ENCODE measurements at places on chromosomes 7 and 10. TPM values are rescaled to one million over a fixed set of nuclear protein-coding genes. Genes with fewer than 3 reads are reported as not detected.

ANKRD30A gene
- total RNA-seq = not detected

OR13A1 gene
- not detected for total RNA-seq

SEPTIN14 gene
- not detected for total RNA-seq

ADAP1 gene
- 11.1 TPM for total RNA-seq

LIPJ gene
- total RNA-seq = not detected

- H3K27ac ChIP-seq = no peak overlapping the region
- no peaks in the 10 kb centered on the region for H3K4me1 ChIP-seq
- H3K36me3 ChIP-seq = peaks cover 6% of the 10 kb centered on the region
These were observed 152.5 kb downstream of the SLC25A13 start for GRCh38 chr7:96169439-96169838.

- DNase-seq = no peak
- H3K27me3 ChIP-seq = peaks cover 23% of the 10 kb centered on the region
- no peak overlapping the region for H3K4me3 ChIP-seq
These were observed 60.2 kb upstream of the LOXL4 start for GRCh38 chr10:98328163-98328562.

DNA sequence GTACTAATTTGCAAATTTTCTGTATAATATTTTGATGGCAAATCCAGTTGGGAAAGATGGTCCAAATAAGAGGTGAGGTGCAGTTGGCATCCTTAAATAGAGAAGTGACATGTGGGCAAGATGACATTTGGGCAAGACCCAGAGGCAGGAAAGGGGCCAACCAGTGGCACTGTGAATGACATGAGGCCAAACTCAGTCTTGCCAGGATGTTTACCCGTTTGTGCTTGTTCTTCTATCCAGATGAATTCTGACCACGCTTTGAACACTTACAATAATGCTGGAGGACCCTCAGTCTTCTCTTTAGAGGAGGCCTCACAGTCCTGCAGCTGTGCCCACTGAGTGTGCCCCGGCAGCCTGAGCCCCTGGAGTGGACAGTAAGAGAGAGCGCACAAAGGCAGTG is 45.1 kb downstream of the KCNMA1 start:
- DNase-seq = no peak
- no peak overlapping the region for H3K27ac ChIP-seq
- H3K36me3 ChIP-seq = no peaks in the 10 kb centered on the region
- H3K4me3 ChIP-seq = no peak overlapping the region

DNA sequence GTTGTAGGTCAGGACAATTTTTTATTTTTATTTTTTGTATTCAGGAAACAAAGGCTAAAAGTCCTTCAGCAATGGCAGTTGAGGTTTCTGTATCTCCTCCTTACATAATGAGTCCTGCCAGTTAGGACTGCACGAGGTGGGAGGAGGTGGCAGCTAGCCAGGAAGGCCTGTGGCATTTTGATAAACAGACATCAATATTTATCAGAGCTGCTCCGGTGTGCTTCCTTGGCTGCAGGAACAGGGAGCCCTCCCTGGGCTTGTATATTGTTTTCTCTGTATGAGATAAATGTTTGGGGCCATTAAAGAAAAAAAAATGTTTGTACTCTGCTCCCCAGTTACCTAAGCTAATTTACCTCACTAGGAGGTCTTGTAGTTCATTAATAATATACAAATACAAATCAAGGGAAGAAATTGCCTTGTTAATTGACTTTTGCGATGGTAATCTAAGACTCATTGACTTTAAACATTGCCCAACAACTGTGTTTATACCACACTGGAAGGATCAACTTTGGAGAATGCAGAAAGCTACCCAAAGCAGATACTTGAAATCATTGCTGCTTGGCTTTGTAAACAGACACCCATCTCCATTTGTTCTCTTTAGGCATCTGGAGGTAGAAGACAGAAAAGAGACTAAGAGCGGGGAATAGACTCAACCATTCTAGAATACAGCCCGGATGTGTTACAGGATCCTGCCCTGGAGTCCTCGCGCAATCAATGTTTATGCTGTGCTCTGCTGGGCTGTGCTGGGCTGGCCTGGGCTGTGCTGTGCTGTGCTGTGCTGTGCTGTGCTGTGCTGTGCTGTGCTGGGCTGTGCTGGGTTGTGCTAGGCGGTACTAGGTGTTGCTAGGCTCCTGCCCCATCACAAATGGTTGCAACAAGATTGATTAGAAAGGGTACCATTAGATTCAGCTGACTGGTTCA is 36.5 kb upstream of the PDZD8 start:
- H3K4me1 ChIP-seq = no peaks in the 10 kb centered on the region
- no peak overlapping the region for H3K4me3 ChIP-seq
- no peak overlapping the region for H3K27ac ChIP-seq
- H3K27me3 ChIP-seq = peaks cover 11% of the 10 kb centered on the region

GRCh38 chr10:56782503-56782902 is 421.4 kb upstream of the ZWINT start:
- no peak for DNase-seq
- H3K36me3 ChIP-seq = no peaks in the 10 kb centered on the region
- no peaks in the 10 kb centered on the region for H3K4me1 ChIP-seq

- H3K27ac ChIP-seq = no peak overlapping the region
- H3K36me3 ChIP-seq = no peaks in the 10 kb centered on the region
- no peak for DNase-seq
- no peak overlapping the region for H3K4me3 ChIP-seq
- H3K27me3 ChIP-seq = no peaks in the 10 kb centered on the region
- H3K4me1 ChIP-seq = no peaks in the 10 kb centered on the region
These were observed 60.4 kb downstream of the HDAC9 start for GRCh38 chr7:18555968-18556367.

GRCh38 chr7:48296966-48297365 is 125.7 kb downstream of the ABCA13 start:
- H3K27me3 ChIP-seq = peaks cover 6% of the 10 kb centered on the region
- H3K4me1 ChIP-seq = peaks cover 5% of the 10 kb centered on the region
- H3K36me3 ChIP-seq = no peaks in the 10 kb centered on the region

GRCh38 chr10:70615211-70615610 is 12.7 kb upstream of the PRF1 start:
- no peak overlapping the region for H3K4me3 ChIP-seq
- H3K36me3 ChIP-seq = peaks cover under 1% of the 10 kb centered on the region
- no peak for DNase-seq
- peaks cover 46% of the 10 kb centered on the region for H3K4me1 ChIP-seq
- peaks cover 4% of the 10 kb centered on the region for H3K27me3 ChIP-seq

- H3K4me1 ChIP-seq = no peaks in the 10 kb centered on the region
- H3K27me3 ChIP-seq = peaks cover 1% of the 10 kb centered on the region
- H3K4me3 ChIP-seq = no peak overlapping the region
- no peaks in the 10 kb centered on the region for H3K36me3 ChIP-seq
These were observed 194.4 kb upstream of the IMMP2L start for GRCh38 chr7:111756687-111757178.

DNA sequence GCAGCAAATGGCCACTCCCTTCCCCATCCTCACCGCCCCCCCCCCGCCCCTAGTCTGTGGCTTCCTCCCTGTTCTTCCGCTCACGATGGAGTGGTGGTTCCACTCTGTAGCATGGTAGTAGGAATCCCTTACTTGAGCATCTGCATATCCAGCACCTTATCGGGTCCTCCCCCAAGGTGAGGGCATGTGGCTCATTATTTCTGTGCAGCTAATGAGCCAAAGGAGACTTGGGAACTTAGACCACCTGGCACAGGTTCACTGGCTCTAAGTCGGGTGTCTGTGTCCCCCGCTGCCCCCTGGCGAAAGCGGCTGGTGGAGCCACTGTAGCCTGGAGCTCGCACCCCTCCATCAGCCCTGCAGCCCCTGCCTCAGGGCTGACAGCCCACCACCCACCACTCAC is 22.8 kb upstream of the GPR26 start:
- DNase-seq = no peak
- no peak overlapping the region for H3K4me3 ChIP-seq
- H3K27me3 ChIP-seq = no peaks in the 10 kb centered on the region
- H3K27ac ChIP-seq = no peak overlapping the region
